Gastroesophageal sphincter (tissue), 4 donors: ENCODE measurements at places on chromosomes 2 and 18.

- no peak for ATAC-seq
Observed at GRCh38 chr2:212532585-212532984, 6.0 kb downstream of the ERBB4 start.

DNA sequence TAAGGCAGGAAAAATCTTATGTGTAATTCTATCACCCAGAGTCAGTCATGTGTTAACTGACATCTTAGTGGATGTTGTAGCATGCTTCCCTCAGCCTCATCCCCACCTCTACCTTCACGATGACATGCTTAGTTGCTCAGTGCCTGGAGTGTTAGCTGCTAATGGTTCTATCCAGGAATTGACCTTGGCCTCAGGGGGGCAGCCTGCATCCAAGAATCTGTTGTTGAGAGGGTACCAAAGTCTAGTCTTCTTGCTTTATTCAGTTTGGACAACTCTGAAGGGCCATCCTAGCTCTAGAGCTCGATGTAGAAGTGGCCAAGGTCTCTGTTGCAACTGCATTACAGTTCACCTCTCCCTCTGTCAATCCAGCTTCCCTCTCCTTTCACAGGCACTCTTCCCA is 61.2 kb downstream of the ACYP2 start:
- peak; percentile 79 for ATAC-seq

DNA sequence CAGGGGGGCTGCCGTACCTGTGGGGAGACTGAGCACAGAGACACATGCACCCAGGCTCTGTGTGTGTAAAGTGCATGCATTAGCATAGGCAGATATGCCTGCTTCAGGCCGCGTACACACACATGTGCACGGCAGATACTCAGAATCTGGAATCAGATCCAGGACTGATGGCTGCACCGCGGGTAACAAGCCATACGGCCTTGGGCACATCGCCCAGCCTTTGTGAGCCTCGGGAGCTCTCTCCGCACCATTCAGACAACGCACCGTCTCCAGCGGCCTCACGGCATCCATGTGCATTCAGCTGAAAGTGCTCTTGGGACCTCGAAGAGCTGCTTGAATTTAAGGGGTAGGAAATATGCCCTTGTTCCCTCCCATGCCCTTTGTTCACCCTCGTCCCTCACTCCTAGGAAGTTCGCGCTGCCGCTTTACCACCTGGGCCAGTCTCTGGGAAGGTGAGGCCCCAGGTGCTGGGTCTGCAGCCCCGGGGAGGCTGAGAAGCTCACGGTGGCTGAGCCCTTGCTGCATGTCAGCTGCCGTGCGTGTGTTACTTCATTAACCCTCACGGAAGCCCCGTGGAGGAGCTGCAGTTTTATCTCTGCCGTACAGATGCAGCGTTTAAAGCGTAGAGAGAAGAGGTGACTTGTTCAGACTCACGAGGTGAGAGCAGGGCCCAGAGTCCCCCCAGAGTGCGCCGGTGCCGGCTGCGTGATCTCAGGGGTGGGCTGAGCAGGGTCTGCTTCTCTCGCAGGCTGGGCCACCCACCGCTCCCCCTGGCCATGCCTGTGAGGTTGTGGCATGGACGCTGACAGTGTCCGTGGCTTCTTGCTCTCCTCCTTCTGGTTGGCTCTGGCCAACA is 377.7 kb upstream of the MYT1L start:
- ATAC-seq, result no peak

DNA sequence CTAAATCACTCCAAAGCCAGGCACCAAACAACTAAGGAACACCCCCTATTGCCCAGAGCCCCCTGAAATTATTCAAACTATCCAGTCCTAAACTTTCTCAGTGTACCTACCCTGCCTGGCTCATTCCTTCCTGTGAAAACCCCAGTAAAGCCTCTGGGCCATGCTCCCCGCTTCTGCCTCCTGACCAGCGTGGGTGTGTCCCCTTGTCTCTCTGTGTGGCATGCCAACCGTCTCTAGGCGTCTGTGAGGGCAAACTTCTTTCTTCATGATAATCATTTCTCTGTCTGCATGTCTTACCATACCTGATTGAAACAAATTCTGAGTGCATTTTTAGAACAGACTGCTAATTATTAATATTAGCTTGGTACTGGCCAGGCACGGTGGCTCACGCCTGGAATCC is 109.0 kb upstream of the MSH2 start:
- no peak for ATAC-seq

GRCh38 chr2:190452433-190452832 is 44.3 kb downstream of the MFSD6 start:
- ATAC-seq, result no peak

DNA sequence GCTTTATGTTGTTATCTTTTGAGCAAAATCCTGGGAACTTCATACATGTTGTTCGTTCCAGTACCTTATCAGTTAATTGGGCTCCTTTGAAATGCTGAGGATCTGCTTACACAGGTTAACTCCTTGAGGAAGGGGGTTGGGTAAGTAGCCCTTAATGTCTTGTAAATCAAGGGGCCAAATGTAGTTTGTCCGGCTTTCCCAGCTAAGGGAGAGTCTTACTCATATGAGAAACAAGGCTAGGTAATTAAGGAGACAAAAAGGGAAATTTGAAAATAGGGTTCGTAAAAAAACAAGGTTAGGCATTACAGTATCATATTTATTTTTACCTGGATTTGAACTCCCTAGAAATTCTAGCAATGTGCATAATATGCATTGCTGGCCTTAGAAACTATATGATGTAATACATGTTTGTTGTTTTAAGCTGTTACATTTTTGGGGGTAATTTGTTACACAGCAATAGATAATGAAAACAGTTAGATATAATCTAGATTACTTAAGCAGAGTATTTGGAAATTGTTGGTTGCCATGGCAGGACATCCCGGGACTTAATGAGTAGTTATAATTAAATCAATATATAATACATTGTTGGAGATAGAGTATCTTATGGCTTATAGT is 30.9 kb upstream of the RNF149 start:
- ATAC-seq, result no peak

DNA sequence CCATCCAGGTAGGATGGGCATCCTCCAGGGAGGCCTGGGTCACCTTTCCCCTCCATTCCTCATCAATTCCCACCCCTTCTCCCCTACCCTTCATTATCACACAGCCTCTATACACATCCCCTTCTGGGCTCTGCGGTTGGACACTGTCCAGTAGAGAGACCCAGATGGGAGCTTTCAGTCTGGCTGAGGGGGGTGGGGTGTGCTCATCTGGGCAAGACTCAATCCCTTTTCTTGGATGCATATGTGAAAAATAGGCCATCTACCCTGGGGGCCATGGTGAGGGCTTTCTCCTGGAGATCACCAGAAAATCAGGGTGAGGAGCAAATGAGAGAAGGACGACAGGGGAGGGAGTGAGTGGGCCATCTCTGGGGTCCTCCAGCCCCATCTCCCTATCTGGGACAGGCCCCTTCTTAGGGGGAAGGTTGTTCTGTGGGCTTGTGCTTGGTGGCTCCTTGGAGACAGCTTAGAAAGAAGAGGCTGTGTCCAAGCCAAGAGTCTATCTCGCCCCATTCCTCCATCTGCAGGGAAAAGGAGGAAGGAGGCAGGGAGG is 160.1 kb downstream of the DYSF start:
- no peak for ATAC-seq

DNA sequence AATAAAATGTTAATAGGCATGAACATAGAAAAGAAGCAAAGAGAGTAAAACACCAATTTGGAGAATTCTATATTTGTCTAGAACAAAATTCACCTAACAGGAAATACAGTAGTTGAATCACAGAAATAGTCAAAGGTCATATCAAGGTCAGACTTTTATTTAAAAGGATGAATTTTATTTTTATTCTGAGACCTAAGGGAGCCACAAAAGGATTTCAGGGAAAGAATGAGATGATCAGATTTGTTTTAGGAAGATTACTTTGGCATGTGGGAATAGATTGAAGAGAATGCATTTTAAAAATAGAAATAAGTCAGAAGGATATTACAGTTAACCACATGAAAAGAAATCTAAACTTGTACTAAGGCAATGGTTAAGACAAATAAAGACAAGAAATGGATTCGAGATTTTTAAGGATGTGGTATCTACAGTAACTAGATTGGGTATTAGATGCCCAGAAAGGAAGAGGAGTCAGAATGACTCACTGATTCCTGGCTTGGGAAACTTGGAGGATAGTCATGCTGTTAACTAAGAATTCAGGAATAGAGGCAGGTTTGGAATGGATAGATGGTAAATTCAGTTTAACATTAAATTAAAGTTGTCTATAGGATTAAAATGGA is 56.0 kb downstream of the METTL4 start:
- ATAC-seq, result no peak

DNA sequence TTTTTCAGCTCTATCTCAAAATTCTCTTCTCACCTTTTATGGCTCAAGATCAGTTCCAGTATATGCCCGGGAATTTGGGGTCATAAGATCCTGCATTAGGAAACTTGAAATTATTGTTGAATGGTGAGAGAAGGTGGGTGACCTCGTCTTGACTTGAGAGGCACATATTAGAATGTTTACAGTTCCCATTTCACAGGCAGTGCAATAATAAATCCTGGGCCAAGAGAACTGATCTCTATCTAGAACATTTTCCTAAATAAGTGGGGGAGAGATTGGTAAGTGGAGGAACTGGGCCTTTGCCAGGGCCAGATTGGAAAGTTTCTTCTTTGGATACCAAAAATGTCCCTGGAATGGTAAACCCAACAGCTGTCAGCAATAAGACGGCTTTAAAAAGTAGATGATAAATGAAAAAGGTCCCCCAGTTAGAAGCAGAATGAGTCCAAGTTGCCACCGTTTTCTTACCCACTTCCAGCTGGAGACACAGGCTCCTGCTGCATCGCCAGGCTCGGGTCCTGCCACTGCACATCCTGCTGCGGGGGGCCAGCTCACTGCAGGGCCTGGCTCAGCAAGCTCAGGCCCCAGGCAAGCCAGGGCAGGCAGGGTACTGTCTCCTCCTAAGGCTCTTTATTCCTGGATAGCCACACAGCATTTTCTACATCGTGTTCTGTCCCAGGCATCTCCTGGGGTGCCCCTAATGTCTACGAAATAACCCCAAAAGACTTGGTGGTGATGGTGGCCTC is 126.4 kb upstream of the EPAS1 start:
- ATAC-seq, result no peak

DNA sequence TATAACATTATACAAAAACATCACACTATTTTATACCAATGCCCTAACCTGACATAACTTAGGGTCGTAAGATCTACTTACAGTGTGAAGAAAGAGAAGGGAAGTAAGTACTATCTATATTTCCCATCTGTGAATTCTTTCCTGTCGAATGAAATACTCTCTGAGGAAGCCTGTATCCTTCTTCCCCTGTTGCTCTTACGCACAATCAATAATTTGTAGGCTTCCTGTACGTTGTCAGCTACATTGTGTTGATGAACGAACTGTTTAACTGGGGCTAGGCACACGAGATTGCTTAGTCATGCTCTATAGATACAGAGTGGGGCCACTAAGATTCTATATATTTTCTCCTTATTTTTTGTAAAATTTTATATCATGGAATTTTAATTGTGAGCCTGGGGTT is 1125.0 kb upstream of the CELF4 start:
- no peak for ATAC-seq

DNA sequence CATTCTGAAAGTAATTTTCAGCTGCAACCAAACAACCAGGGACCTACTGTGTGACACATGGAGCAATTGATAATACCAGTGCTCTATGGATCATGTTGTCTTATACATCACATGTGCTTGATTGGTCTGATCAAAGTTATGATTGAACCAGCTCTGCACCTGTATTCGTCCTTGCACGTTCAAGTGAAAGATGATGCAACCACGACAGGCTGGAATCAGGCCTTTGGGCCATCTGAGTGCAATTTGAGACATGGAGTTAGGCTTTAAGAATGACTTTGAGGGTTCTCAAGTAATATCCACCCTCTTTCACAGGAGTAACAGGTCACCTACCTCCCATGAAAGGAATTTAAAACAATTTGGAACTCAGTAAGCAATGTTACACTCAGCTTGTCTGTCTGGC is 165.2 kb downstream of the SLC8A1 start:
- ATAC-seq, result no peak

DNA sequence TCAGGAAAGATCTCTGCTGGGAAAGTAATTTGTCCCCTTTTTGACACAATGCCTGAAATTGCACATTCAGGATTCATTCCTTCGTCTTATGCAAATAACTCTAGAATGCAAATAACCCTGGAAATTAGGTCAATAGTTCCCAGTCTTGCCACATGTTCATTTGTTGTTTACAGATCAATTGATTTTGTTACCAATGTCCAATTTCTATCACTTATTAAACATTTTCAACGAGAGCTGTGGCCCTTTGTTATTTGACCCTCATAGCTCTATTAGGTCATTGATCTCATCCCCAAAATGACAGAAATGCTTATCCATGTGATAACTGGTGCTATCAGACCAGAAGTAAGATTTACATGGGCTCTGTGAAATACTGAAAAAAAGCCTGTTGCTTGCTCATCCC is 275.3 kb upstream of the REG3G start:
- ATAC-seq, result no peak

DNA sequence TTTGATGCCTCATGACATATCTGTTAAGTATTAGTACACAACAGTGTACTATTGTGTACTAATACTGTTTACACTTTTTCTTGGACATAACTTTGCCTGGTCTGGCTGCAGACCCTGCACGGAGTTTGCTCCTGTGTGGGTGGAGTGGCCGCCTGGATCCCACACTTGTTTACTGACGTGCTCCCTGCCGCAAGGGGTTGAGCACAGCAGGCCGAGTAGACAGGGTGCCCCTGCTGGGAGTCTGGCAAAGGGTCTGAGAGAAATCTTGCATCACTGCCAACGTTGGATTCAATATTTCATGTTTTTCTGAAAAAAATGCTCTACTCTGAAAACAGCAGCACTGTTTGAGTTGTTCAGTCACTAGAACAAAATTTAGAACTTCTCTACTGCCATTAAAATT is 59.0 kb downstream of the PDK1 start:
- ATAC-seq, result no peak

DNA sequence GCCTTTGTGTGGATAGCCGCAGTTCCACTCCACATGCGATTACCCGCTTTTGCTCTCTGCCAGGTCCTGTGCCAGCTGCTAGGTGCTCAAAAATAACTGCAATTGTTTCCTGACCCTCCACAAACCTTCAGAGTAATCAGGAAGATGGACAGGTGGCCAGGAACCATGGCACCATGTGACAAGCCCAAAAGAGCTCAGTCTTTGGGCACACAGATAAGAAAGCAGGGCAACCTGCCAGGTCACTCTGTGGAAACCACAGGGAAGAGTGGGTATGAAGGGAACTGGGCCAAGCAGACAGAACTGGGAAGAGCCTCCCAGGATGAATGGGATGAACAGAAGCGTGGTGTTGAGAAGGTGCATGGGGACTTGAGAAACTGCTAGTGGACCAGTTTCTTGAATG is 79.4 kb upstream of the AGAP1 start:
- no peak for ATAC-seq

DNA sequence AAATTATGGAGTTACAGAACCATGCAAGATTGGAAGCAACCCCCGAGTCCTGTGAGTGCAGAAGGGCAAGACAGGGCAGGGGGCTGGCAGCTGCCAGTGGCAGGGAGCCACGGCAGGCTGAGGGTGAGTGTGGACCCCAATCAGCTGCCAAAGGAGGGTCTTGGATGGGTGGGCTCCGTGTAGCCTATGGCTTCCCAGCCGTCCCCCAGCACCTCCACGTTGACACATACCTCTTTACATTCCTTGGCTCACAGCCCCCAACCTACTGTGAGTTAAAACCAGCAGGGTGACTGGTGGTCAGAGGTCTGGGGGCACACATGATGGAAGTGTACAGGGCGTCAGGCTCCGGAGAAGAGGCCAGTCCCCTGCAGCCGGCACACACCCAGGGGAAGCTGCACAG is 60.9 kb upstream of the SALL3 start:
- no peak for ATAC-seq

GRCh38 chr2:152167065-152167464 is 8.5 kb downstream of the STAM2 start:
- ATAC-seq, result no peak

- no peak for ATAC-seq
Observed at GRCh38 chr2:143551971-143552650, 422.9 kb downstream of the ARHGAP15 start.

- ATAC-seq, result peak; percentile 91
Observed at GRCh38 chr2:236988690-236989624, 96.7 kb upstream of the COPS8 start.
